ENCODE measurements at places on chromosomes 5 and 9. TPM values are rescaled to one million over a fixed set of nuclear protein-coding genes. Genes with fewer than 3 reads are reported as not detected.
A peak's percentile ranks its signal among the peaks of the same experiment; 100 is the strongest.

Gene CSF1R
- 0.20 TPM for total RNA-seq

Gene PCDHGA9
- total RNA-seq = 0.18 TPM

- H3K4me1 ChIP-seq = peaks cover 32% of the 10 kb centered on the region
- peak overlapping the region; percentile 54 for H3K27ac ChIP-seq
- 0 out of 2 replicates have a peak, but pooled peaks cover 6% of the 10 kb centered on the region for H3K27me3 ChIP-seq
- peak; percentile 51 for DNase-seq
- no peaks in the 10 kb centered on the region for H3K36me3 ChIP-seq
These were observed 12.7 kb downstream of the PDGFRB start for GRCh38 chr5:150142959-150143349.

DNA sequence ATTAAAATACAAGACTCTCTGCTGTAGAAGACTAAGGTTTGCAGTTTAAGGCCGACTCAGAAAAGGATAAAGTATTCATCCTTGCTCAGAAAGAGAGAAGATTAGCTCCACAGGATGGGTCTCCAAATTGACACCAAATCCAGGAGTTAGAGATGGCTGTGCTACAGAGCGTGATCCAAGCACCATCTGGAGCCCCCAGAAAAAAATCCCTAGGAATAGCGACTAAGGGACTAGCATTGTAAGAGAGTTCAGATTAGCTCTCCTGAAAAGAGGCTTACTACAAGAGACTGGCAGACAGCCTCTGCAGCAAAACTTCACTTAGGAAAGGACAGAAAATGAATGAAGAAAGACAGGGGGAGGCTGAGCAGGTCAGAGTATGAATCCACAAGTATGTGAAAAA, 3.7 kb downstream of the SIL1 start:
- no peak for DNase-seq
- no peak overlapping the region for H3K4me3 ChIP-seq
- no peaks in the 10 kb centered on the region for H3K27me3 ChIP-seq
- peaks cover 9% of the 10 kb centered on the region for H3K4me1 ChIP-seq

GRCh38 chr9:91711755-91712601, 238.1 kb downstream of the ROR2 start:
- H3K36me3 ChIP-seq = no peaks in the 10 kb centered on the region
- H3K4me1 ChIP-seq = no peaks in the 10 kb centered on the region
- no peak overlapping the region for H3K4me3 ChIP-seq
- no peak overlapping the region for H3K27ac ChIP-seq

- H3K4me3 ChIP-seq = no peak overlapping the region
- peaks cover 74% of the 10 kb centered on the region for H3K36me3 ChIP-seq
- H3K27me3 ChIP-seq = no peaks in the 10 kb centered on the region
- no peak overlapping the region for H3K27ac ChIP-seq
These were observed 21.0 kb downstream of the TENT4A start for GRCh38 chr5:6734243-6734700.

DNA sequence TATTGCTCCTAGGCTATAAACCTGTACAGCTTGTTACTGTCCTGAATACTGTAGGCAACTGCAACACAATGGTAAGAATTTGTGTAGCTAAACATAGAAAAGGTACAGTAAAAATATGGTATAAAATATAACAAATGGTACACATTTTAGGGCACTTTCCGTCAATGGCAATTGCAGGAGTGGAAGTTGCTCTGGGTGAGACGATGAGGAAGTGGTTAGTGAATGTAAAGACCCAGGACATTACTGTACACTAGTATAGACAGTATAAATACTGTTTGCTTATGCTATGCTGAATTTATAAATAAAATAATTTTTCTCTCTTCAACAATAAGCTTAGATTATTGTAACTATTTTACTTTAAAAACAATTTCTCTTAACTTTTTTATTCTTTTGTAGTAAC, 15.6 kb upstream of the ADRB2 start:
- H3K27ac ChIP-seq = no peak overlapping the region
- no peak for DNase-seq
- no peaks in the 10 kb centered on the region for H3K27me3 ChIP-seq

- no peaks in the 10 kb centered on the region for H3K36me3 ChIP-seq
- H3K4me3 ChIP-seq = no peak overlapping the region
- DNase-seq = no peak
These were observed 1.1 kb upstream of the DBH start for GRCh38 chr9:133635098-133635497.

Data from K562 (cell line).